ENCODE measurements at places on chromosomes 16 and 17. TPM values are rescaled to one million over a fixed set of nuclear protein-coding genes. Genes with fewer than 3 reads are reported as not detected.

- DNase-seq = no peak
These were observed 233.4 kb downstream of the FTO start for GRCh38 chr16:53937161-53937880.

DNA sequence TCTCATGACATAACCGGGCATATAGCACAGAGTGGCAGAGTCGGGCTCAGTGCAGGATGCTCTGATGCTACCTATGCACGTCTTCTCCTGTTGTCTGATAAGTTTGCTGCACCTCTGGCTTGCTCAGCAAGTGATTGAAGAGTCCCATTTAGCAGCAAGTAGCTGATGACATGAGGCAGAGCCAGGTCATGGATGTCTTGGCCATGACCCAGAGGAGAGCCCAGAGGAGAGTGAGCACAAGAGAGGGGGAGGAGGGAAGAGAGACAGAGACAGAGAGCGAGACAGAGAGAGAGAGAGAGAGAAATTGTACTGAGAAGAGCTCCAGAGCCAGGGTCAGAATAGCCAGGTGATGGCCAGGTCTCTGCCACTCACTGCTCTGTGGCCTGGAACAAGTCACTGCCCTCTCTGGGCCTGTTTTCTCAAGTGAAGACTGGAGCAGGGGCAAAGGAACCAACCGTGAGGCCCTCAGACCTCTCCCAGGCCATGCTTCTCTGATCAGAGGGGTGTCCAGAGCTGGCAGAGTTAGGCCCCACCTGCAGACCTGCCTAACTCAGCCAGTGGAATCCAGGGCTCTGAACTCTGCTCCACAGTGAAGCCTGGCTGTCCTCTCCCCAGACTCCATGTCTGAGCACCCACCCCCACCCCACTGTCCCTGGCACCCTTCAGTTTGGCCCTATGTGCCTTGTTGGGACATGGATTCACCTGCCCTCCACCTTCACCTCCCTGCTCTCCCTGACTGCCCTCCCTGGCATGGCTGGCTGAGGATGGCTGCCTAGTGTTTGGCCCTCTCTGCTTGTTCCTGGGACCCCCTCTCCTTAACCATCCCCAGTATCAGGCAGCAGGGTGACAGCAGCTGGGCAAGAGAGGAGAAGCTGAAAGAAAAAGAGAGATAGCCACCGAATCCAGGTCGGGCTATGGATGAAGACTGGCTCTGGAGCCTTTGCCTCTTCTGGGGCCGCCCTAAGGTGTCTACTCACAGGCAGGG is 4.3 kb upstream of the KRT35 start:
- peak; percentile 66 for DNase-seq

DNA sequence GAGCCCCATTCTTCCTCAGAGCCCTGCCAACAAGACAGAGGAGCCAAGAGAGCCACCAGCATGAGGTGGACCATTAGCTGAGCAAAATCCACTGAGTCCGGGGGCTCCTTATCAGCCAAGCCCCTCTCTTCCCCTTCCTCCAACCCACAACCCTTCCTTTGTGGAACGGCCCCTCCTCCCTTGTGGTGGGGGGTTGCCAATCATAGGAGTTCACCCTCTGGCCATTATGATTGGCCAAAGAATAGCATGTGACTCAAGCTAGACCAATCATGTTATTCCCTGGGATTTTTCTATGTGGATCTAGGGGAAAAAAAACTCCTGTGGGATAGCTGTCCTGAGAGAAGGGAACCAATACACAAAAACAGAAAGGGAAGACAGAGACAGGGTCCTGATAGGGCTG is 120.5 kb downstream of the C16orf95 start:
- DNase-seq = no peak

The C16orf74 gene
- 8.4 TPM for total RNA-seq

The GCGR gene
- not detected for total RNA-seq

- no peak for DNase-seq
These were observed 10.9 kb downstream of the CETP start for GRCh38 chr16:56972403-56973293.

DNA sequence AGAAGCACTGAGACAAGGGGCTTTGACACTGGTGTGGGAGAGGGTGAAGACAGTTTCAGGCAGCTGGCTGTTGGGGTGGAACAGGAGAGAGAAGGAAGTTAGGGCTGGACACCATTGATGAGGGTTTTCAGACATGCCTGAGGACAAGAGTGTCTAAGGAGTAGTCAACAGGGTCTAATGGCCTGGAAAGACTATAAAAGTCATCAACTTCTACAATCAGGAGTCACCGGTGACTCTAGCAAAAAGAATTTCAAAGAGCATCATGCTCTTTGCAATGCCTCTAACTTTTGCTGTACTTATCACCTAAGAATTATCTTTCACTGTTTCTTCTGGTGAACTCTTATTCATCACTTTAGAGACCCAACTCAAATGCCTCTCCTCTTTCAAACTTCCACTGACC is 213.9 kb downstream of the C16orf78 start:
- DNase-seq = no peak

GRCh38 chr17:74584292-74585060 is 7.6 kb downstream of the CD300LD start:
- no peak for DNase-seq

The GDPD3 gene
- total RNA-seq = 1.6 TPM

- DNase-seq = no peak
These were observed 120.4 kb downstream of the IRX3 start for GRCh38 chr16:54165912-54166865.

DNA sequence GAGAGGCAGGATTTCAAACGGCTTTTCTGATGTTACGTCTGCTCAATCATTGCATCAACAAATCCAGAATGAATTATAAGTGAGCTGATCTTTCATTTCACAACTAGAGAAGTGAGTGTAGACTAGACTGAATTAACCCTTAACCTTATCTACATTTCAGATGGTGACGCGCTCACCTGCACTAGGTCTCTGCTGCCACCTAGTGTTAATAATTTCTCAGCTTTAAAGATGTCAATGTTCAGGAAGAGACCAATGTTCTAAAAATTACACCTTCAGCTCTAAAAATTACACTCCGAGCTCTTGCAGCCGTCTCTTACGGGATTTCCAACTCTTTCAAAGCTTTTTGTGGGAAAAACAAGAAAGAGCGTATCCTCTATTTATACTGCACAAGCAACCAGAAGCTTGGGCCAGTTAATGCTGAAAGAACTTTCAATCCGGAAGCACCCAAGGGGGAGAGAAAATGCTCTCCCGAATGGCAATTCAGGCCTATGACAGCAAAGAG is 88.2 kb upstream of the FA2H start:
- no peak for DNase-seq

DNA sequence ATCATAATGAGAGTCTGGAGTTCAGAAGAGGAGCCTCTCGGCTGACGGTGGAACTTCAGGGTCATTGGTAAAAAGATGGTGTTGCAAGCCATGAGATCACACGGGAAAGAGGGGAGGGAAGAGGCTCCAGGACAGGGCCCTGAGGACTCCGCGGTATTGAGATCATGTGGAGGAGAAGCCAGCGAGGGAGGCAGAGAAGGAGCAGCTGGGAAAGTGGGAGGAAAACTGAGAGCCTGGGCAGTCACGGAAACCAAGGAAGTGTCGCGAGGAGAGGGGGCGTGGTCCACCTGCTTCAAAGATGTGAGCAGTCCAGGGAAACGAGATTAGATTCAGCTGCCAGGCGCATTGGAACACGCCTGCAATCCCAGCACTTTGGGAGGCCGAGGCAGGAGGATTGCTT is 27.7 kb upstream of the SBK1 start:
- DNase-seq = peak; percentile 49

The CTDNEP1 gene
- total RNA-seq = 35.1 TPM

DNA sequence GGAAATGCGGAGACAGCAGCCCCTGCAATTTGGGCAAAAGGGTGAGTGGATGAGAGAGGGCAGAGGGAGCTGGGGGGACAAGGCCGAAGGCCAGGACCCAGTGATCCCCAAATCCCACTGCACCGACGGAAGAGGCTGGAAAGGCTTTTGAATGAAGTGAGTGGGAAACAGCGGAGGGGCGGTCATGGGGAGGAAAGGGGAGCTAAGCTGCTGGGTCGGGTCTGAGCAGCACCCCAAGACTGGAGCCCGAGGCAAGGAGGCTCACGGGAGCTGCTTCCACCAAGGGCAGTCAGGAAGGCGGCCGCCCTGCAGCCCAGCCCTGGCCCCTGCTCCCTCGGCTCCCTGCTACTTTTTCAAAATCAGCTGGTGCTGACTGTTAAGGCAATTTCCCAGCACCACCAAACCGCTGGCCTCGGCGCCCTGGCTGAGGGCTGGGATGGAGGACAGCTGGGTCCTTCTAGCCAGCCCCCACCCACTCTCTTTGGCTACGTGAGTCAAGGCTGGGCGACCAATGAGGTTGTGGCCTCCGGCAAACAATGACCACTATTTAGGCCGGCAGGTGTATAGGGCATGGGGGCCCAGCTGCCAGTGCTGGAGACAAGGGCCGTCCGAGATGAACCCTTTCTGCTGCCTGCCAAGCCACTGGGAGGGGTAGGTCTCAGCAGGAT is 507 bp downstream of the SERPINF1 start:
- no peak for DNase-seq

- DNase-seq = no peak
These were observed 562.8 kb upstream of the ZFHX3 start for GRCh38 chr16:73610605-73611156.

DNA sequence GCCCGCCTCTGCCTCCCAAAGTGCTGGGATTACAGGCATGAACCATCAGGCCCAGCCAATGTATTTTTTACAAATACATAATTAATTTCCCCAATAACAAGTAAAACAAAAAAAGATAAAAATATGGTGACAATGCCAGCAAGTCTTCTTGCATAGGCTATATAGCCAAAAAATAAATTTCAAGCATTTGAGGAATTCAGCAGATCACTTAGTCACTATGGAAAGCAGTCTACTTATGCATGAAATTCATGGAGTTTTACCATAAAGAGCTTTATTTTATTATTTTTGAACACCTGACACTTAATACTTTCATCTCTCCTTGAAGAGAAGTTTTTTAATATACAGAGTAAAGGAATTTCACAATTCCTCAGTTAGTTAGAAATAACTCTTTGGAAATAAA is 56.4 kb downstream of the BRIP1 start:
- DNase-seq = no peak

The NCOR1 gene
- 205 TPM for total RNA-seq

The DPEP2 gene
- 2.5 TPM for total RNA-seq

DNA sequence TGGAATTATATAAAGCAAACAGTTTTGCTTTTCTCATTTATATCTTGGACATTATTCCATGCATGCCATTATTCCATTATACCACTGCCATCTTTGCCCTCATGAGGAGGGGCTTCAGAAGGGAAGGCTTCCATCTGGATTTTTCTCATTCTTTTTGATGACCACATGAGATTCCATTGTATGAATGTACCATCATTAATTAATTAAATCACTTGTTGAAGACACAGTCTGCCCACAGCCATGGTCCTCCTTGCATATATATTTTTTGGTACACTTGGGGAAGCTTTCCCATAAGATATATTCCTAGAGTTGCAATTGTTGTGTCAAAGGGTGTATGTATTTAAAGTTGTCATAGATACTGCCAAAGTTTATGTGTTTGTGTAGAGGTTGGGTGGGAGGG is 7.1 kb downstream of the ARL4D start:
- no peak for DNase-seq

DNA sequence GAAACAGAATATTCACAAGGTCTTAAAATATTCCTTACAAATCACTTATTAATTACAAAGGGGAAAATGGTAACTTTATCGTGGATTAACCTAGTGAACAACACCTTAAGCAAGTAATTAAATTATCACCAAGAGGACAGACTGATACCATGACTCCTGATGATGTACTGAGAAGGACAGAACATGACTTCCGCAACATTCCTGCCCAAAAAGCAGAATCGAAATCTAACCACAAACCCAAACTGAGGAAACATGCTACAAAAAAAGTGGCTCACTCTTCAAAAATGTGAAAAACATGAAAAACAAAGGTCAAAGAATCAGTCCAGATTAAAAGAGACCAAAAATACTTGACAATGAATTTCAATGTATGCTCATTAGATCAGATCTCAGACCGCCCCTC is 151.5 kb downstream of the AATF start:
- DNase-seq = no peak

Data from thyroid gland (tissue), 4 donors.